CD4-positive, alpha-beta T cell treated with Interleukin-6 at 100 ng/mL for 8 hours (primary cell): ENCODE measurements at places on chromosomes 2 and 18.

- no peak for DNase-seq
These were observed 43.4 kb downstream of the NMS start for GRCh38 chr2:100513650-100514049.

GRCh38 chr2:144580521-144581161 lies 60.7 kb upstream of the ZEB2 start:
- DNase-seq: no peak

DNA sequence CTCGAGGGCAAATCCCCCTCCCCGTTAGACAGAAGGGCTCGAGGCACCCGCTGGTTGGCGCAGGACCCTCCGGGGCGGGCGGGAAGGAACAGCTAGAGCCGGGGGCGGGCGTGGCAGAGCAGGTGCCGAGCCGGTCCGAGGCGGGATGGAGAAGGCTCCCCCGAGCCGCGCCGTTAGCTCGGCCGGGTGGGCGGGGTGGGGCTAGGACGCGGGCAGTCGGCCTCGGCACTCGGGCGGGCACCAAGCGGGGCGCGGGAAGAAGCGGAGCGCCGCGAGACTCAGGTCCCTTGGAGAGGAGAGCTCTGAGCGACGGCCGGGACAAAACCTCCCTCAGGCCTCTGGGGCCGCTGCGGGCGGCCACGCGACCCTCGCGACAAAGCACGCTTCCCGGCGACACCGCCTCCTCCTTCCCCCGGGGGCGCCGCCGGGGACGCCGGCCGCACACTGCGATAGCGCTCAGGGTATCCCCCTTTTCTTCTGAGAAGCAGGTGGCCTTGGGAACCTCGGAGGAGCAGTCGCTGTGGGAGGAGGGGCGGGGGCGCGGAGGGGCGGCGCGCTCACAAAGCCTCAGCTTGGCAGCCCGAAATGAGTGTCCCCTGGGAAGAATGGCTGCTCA lies 721 bp downstream of the FHOD3 start:
- no peak for DNase-seq

- no peak for DNase-seq
These were observed 49.8 kb downstream of the USP34 start for GRCh38 chr2:61420991-61421544.

GRCh38 chr18:29693334-29693733 lies 1349.2 kb downstream of the DSC3 start:
- no peak for DNase-seq
